Muscle of arm (tissue), 14 donors: ENCODE measurements at places on chromosomes 4 and X. TPM values are rescaled to one million over a fixed set of nuclear protein-coding genes. Genes with fewer than 3 reads are reported as not detected.

GRCh38 chr4:181224852-181225251 lies 1018.4 kb upstream of the TENM3 start:
- DNase-seq = no peak

DNA sequence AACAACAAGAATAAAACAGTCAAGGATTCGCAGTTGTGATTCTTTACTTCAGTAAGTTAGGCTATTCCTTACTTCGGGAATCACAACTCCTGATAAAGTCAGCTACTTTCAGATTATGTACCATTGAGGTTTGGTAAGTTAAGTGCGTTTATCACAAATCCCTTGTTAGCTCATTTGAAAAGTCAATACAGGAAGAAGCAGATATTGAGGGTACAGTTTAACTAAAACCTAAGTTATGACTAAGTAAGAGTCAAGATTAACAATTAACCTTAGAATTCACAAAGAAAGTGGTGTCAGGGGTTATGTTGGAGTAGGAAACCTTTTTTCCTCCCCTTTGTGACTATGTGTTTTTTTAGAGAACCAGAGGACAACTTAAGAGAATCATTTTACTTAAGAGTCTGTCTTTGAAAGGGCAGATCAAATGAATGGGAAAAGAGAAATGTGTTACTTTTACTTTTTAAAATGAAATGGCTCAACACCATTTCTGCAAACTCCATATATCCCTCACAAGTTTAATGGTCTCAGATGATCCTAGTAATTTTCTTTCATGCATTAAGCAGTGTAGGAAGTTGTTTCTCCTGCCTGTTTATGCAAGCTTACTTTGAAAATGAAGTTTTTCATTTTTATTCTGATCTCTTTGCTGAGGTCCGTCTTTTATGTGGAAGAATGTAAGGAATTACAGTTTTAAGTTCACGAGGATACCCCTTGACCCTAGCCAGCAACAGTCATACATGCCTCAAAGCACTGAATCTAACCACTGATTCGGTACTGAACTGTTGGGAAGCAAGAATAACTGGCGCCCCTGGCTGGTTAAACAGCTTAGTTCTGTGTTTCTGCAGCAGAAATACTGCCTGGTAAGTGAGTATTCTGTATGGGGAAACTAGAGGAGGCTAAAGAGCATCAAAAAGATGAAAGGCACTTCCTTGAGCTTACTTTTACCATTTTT lies 211.7 kb downstream of the SLC4A4 start:
- no peak for DNase-seq

The GPR78 gene
- not detected for polyA plus RNA-seq

GRCh38 chrX:40015693-40016092 lies 82.1 kb downstream of the BCOR start:
- no peak for DNase-seq

GRCh38 chr4:4388836-4389575 lies 2.1 kb downstream of the NSG1 start:
- DNase-seq = no peak

DNA sequence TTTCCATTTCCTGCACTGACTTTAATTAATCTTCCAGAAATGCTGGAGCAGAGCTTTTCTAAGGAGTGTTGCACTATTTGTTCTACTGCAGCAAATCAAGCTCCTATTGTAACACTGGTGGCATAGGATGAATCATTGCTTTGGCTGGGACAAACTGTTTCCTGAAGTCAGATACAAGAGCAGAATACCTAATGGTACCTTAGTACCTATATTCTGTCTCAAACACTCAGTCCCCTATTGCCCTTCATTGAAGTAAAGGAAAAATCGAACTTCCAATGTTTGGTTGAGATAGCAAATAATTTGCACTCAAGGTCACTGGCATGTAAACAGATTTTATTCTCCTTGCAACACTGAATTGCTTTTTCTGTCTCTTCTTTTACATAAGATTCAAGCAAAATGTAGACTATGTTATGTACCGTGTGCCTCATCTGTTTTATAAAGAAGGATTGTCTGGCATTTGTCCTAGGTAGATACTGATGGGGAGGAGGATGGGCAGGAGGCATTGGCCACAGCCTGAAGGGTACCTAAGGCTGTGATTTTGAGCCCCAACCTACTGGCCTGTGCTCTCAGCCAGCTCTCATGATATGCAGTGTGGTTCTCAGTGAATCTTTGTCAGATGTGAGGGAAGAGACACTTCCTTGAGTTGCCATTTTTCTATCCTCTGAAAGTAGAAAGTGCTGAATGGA lies 141.6 kb downstream of the AASDH start:
- DNase-seq = no peak

DNA sequence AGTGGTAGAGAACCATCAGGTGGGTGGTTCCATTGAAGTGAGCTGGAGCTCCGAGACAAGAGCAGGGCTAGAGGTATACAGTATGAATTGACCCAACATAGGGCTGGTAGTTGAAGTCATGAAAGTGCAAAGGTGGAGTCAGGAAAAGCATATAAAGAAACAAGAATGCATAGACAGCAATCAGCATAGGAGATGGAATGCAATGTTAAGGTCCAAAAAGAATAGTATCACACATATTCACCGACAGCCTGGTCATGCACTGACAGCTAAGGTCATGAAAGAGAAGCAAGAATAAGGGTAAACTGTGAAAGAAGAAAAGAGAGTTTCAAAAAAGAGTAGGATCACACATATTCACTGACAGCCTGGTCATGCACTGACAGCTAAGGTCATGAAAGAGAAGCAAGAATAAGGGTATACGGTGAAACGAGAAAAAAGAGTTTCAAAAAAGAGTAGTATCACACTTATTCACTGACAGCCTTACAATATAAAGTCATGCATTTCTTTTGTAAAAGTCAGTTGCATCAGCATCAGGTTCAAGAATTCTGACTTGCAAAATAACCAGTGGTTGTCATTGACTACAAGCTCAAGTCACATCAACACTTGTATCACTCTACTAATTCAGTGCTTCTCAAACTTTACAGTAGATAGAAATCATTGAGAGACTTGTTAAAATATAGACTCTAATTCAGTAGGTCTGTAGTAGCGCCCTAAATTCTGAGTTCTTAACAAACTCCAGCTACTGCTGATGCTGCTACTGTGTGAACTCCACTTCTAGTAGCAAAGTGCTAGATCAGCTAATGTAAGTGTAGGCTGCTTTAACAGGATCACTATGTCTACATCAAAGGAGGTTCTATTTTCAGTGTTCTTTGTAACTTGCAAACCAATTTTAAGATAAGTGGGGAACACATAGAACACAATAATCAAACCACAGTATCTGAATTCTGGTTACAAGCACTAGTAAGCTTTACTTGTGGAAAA lies 221.9 kb downstream of the PDGFC start:
- DNase-seq = no peak

GRCh38 chr4:98522636-98523395 lies 135.6 kb downstream of the TSPAN5 start:
- DNase-seq = peak; percentile 63

DNA sequence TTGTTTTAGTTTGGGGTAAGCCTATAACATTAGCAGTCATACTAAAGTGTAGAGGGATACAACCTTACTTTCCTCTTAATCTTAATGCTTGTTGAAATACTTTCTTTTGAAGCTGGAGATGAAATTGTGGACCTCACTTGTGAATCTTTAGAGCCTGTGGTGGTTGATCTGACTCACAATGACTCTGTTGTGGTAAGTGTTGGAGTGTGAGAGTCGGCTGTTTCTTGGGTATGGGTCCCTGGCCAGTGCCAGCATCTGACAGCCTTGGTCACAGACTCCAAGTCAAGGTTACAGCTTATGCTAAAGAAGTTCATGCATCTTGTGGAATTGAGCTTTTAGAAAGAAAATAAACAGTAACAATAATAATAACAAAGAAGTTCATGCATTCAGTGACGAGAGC lies 31.6 kb downstream of the RNF4 start:
- no peak for DNase-seq

GRCh38 chr4:513327-513726 lies 14.3 kb downstream of the PIGG start:
- no peak for DNase-seq

- no peak for DNase-seq
Measured at GRCh38 chr4:26296021-26296420, 24.8 kb upstream of the RBPJ start.
